ENCODE measurements at places on chromosomes 5 and 9. TPM values are rescaled to one million over a fixed set of nuclear protein-coding genes. Genes with fewer than 3 reads are reported as not detected.

DIPK1B gene
- 0.43 TPM for total RNA-seq

NIPAL4 gene
- 2.3 TPM for total RNA-seq

PTRH1 gene
- total RNA-seq, result 11.7 TPM

LCN10 gene
- total RNA-seq, result not detected

PTPN3 gene
- under 0.01 TPM for total RNA-seq

GRCh38 chr9:94480205-94480604, 74.7 kb upstream of the PCAT7 start:
- DNase-seq, result no peak

GRCh38 chr5:105789246-105789645, 1881.5 kb downstream of the EFNA5 start:
- DNase-seq, result no peak

DNA sequence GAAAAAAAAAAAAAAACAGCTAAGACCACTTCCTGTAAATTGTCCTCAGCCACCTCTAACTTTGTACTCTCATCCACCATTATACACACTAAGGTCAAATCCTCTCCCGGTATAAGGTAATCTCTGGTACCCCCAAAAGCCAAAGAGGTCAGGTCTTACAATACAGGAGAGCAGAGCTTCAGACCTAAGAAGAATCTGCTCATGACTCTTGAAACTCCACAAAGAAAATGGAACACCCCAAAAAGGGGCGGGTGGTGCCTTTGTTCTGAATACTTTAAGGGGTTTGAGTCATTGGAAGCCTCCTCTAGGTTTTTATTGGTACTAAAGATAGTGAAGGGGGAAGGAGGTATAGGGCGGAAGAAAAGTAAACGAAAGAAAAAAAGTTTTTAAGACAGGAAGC, 69.8 kb downstream of the COL15A1 start:
- DNase-seq, result peak; percentile 52

DNA sequence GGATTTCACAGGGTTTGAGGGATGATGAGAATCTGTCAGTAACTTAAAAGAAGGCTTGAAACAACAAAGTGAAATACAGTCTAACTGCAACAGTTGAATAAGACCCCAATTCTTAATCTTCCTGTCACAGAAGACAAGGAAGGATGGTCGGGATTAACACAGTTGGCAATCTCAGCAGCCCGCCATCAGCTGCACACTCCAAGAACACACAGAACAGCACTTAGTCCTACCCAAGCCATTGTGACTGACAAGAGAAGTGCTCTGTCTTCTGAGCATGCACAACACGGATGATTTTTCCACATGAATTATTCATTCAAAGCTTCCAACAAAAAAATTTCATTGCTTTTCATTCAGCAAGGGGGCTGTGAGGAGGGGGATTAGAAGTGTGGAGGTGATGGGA, 576.1 kb downstream of the TLE4 start:
- DNase-seq, result no peak

DNA sequence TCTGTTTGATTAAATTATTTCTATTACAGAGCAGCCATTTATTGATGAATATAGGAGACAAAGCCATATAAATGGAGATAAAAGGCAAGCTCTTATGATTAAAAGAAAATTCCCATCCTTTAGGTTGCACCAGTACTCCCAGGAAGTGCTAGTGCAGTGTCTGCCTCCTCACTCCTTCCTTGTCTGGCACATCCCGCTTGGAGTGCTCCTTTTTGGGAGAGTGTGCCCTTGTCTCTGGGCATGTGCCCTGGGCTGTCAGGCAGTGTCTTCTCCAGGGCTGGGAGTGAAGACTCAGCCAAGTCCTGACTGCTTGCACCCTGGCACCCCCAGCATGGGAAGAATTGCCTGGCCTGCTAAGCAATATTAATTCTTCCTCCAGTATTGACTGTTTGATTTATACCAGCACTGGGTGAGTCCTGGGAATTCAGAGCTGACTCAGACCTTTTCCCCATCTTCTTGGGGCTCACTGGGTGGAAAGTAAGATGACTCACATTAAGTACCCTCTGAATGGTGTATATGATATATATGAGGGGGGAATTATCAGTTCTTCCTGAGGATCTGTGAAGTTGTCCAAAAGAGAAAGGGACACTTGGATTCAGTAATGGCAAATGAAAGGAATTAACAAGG, 62.1 kb downstream of the ZSWIM6 start:
- DNase-seq, result no peak

DNA sequence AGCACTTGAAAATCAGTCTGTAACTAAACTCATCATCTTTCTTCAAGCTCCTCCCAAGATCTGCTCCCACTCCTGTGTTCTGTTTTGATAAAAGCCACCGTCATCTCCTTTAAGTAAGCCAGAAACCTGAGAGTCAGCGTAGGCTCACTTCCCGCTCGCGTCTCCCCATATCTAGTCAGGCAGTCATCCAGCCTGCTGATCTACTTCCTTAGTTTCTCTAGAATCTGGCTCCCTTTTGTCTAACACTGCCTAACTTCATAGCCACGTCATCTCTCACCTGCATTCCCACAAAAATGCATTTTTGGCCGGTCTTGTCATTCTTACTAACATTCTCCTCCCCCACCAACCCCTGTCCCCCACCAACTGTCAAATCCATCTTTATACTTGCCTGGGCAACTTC, 3.0 kb upstream of the TJP2 start:
- DNase-seq, result no peak

DNA sequence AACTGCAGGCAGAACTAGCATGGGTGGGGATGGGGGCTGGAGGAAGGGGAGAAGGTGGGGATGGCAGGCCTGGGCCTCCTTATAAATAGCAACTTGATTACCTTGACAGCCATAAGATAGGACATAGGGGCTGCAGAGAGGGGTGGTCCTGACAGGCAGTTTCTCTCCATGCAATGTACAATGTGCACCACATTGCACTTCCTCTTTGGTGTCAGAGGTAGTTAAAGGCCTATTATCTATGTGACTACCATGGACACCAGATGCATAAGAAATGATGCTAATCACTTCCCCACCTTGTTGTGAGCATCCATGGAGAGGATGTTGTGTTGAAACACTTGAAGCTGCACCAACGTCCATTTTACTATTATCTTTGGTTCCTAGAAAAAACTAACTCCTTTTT, 20.2 kb upstream of the SUB1 start:
- no peak for DNase-seq

- DNase-seq, result peak; percentile 11
Measured at GRCh38 chr5:90170261-90170660, 239.3 kb downstream of the CETN3 start.

DNA sequence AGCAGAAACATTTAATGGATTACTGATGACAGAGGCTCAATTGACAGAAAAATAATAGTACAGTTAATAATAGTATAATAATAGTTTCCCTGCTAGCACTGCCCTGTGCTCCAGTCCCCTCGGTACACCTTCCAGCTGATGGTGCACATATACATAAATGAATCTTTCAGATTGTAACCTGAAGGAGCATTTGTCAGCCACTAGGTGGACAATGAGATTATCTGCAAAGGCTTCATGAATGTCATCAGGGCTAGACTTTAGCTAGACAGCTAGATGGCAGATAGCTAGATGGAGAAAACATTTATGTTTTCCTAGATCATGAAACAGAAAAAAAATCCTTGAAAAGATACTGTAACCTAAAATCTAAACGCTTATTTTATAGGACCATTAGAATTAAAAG, 304.4 kb upstream of the SMC2 start:
- DNase-seq, result peak; percentile 14

- DNase-seq, result no peak
Measured at GRCh38 chr5:82208371-82208770, 69.8 kb downstream of the RPS23 start.

GRCh38 chr9:21728781-21729180, 73.7 kb upstream of the MTAP start:
- DNase-seq, result no peak

GRCh38 chr9:95213117-95213516, 104.4 kb downstream of the FANCC start:
- no peak for DNase-seq

DNA sequence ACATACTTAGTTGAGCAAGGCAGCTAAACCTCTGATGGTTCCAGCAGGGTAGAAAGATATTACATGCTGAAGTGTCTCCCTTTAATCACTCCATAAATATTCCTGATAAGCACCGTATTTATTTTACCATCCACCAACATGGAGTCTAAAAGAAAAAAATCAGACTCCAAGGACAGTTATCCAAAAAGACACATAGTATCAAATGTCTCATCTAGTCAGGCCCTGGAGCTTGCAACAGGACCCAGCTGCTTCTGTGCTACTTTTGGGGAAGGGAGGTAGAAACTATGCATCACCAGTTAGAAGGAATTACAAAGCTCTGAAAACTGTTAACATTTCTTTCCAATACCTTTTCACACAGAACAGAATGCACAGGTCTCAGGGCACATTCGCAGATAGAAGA, 88.1 kb downstream of the S1PR3 start:
- no peak for DNase-seq

DNA sequence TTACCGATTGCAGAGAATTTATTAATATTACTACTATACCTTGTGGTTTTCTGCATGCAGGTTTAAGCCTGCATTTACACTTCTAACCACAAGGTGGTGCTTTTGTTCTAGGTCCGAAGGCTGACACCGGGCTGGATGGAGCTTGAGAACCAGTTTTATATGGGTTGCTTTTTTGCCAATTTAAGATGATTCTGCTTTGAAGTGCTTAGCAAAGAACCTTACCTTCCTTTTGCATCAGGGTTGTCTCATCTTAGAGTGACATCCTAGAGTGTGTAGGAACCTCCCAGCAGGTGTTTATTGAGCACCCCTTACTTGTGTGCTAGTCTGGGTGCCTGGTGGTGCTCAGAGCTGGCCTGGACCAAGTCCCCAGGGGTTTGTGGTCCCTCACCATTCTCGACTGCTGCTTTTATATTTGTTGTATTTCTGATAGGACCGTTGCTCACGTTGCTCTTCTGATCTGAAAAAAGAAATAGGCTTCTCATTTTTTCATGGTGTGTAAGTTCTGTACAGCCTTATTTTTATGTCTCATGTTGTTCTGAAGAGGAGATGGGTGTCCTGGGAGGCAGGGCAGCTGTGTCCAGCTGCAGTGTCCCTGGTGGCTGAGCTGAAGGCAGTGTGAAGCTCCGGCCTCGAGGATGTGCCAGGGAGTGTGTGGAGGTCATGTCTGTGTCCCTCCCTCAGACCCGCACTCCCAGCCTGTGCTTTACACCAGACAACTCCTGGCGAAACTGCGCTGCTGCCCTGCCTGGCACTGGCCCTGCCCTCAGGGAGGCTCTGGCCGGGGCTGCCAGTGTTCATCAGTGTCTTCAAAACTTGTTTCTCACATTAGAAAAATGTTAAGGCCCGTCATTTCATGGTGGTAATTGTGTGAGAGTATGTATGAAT, 54.3 kb downstream of the EHMT1 start:
- DNase-seq, result peak; percentile 81

DNA sequence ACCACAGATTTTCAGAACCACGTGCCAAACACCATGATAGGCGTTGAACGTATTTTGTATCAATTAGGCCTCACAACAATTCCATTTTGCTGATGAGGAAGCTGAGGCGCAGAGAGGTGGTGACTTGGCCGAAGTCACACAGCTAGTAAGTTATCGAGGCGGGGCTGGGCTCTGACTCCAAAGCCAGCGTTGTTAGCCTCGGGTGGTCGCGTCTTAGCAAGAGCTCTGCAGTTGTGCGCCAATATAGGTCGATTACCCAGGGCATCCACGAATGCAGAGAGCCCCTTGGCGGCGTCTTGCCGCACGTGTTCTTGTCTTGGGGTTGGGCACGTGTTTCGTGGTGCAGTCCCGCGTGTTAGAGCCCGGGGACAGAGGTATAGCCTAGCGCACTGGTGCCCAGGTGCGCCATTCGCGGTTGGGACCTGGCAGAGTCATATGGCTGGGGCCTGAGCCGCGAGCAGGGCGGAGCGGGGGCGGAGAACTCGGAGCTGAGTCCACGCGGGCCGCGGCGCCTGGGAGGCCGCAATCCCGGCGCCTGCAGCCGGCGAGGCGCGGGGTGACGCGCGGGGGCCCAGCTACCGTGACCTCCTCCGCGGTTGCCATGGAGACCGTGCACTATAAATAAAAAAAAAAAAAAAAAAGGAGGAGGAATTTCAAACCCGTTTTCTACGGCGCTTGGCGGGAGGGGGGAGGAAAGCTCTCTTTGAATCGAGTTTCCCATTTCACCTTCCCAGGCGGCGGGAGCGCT, 62.3 kb downstream of the CXXC5 start:
- DNase-seq, result peak; percentile 56

DNA sequence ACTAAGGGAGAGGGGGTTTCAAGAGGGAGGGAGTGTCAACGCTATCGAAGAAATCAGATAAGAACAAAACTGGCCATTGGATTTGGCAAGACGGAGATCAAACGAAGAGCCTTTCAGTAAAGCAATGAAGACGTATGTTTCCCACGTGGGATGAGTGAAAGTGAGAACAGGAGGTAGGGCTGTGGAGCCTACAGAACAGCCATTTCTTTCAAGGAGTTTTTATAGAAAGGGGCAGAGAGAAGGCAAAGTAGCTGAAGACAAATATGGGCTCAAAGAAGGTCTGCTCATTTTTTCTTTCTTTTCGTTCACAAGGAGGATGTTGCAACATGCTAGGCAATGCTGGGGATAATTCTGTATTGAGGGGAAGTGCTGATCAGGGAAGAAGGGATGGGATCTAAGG, 98.3 kb downstream of the SUSD1 start:
- DNase-seq, result no peak
